ENCODE measurements at places on chromosomes 2 and 18.

DNA sequence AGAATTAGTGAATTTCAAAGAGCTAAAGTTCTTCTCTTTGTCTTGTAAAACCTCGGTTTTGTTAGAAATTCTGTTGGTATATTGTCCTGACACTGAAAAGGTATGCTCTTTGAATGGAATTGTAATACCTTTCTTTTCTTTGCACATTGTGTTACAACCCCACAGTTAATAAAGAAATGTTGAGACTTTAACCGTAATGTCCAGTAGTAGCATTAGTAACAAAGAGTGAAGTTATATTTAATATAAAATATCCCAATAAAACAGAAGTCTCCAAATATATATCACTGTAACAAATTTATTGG lies 69.8 kb downstream of the EHBP1 start:
- DNase-seq: no peak

DNA sequence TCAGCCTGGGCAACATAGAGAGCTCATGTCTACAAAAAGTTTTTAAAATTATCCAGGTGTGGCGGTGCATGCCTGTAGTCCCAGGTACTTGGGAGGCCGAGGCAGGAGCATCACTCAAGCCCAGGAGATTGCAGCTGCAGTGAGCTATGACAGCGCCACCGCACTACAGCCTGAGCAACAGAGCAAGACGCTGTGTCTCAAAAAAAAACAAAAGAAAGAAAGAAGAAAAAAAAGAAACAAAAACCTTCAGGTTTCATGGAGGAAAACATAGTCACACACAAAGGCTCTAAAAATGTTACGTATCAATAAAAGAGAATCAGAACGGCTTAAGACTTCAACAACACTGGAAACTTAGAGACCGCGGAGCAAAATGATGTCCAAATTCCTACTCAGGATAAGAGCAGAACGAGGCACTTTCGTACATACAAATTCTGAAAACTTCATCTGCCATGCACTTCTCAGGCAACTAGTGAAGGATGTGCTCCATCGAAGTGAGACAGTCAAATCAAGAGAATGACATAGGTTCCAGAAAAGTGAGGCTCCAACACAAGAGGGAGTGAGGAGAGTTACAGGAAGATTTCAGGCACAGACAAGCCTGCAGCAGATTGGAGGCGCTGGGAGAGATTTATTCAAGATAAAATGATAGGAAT lies 4.4 kb downstream of the HDLBP start:
- no peak for DNase-seq

- no peak for DNase-seq
Observed at GRCh38 chr2:8819194-8819593, 18.2 kb downstream of the KIDINS220 start.

DNA sequence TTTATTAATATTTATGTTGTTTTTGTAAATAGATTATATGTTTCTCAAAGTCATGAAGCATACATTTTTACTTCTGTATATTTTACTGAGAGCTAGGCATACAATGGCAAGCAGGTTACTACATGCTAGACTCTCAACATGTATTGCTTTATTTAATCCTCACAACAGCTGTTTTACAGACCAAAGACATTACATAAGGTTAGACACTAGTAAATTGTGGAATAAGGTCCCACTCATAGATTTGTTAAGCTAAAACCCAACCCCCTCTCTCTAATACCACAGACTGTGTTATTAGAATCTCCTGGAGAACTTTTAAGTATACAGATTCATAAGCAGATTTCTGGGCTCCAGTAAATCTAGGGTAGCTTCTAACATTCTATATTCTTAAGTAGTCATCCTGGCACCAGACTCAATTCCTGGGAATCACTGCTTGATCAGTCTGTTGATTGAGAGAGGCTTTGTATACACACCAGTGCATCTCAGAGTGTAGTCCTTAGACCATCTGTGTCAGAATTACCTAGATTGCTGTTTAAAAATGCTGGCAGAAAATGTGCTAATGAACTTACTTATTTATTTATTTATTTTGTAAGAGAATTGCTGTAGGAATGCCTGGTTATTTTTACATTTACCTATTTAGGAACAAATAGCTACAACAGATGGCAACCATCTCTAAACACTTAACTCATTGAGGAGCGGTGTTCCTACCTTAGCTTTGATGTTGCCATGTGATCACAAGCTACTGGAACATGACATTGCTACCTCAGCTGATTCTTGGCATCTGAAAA lies 153.5 kb upstream of the CAVIN2 start:
- no peak for DNase-seq

DNA sequence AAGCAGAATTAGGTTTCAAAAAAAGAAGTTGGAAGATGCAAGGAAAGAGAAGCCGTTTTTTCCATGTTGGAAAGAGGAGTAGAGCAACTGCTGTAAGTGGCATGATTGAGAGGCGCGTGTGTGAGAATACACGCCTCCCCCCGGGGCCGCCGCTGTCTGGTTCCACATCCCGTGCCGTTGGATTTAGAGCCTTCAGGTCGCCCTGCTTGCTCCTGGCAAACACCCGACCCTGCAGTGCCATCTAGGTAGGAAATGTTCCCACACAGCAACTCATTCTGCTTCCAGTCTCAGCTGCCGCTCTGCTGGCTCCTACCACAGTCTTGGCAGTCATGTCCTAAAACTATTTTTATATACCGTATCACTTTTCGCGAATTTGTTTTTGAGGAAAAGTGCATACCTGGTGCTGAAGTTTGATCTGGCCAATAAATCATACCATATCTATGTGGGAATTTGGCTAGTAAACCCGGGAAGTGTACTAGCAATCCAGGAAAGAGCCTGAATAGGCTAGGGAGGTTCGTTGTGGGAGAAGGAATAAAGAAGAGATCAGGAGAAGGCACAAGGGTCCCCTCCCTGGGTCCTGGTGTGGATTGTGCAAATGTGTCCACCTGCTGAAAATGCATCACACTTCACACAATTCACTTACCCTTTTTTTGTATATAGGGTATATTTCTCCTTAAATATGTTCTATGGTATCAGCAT lies 372.7 kb downstream of the FBXO15 start:
- no peak for DNase-seq

DNA sequence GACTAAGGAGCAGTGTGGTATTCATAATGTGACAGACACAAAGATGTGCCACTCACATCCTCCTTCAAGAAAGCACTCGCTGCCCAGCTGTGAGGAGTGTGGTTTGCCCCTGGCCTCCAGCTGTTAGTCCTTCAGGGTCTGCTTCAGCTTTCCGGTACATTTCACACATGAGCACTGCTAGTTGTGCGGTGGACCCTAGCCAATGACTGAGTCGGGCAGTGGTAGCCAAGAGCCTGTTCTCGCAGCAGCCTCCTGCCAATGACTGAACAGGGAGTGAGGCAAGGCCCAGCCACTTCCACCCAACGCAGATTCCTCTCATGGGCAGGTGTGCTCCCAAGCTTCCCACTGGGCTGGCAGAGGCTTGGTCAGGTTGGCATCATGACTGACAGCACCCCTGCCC lies 254.3 kb downstream of the RBM43 start:
- DNase-seq: no peak

- DNase-seq: no peak
Observed at GRCh38 chr18:2201036-2201600, 370.2 kb downstream of the METTL4 start.

GRCh38 chr2:66443186-66443978 lies 8.5 kb downstream of the MEIS1 start:
- DNase-seq: no peak

GRCh38 chr2:98734162-98734561 lies 3.2 kb upstream of the MGAT4A start:
- DNase-seq: peak; percentile 61

- no peak for DNase-seq
Observed at GRCh38 chr2:147718831-147719230, 126.0 kb upstream of the ACVR2A start.

GRCh38 chr2:232170396-232170795 lies 208.2 kb upstream of the ALPP start:
- DNase-seq: no peak

- no peak for DNase-seq
Observed at GRCh38 chr2:101147971-101148370, 3.2 kb downstream of the TBC1D8 start.

DNA sequence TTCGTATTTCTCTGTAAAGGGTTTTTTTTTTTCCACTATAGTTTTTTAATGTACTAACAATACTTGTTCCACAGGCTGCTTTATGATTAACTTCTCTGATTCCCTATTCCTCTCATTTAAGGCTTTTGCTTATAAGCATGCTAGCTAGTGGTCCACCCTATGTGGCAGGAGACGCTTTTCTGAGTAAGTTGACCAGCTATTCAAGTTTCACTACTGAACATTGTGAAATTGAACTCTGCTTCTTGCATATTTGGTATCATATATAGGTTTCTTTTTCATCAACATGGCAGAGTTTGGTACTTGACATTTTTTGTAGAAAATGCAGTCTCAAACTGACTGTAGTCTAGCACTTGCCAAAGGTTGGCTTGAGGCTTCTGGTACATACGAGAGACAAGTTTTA lies 74.2 kb downstream of the OTX1 start:
- DNase-seq: no peak

DNA sequence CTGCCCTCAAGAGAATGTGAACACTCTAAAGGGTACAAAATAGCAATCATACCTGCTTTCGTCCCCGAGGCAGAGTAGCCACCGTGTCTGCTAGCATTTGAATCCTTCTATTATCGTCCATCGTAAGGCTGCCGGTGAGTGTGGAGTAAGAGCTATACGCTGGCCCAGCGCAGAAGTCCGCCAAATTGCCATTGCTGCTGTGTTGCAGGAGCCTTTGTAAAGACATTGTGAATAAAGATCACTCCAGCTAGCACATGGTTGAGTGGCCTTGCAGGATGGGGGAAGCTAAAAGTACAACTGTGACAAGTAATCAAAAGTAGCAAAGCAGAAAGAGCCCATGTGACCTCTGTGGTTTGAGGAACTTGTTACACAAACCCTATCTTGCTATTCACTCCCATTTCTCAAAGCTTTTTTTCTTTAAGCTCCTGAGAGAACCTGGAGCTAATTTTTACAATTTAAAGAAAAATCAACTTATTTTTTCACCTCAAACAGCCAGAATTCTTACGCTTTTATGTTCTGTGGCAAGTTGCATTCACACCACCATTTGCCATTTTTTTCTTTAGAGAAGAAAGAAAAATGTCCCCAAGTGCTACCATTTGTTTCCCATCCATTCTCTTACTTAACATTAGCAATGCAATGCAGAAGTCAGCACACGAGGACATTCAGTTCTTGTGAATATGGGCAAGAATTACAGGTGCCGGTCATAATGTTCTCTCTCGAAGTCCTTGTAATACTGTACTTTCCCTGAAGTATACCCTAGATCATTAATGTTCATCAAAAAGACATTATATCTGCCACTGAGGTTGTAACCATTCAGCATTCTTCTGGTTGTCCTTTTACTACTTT lies at the start of gene CYTIP:
CYTIP (minus strand) TSS at position 295 of the 846 bp plus-strand sequence; CDS start at position 226, 69 bp downstream.
- DNase-seq: peak; percentile 84

- DNase-seq: no peak
Observed at GRCh38 chr2:69652206-69652605, 8.7 kb upstream of the AAK1 start.

GRCh38 chr2:10771786-10772185 lies 40.8 kb downstream of the PDIA6 start:
- no peak for DNase-seq

- DNase-seq: no peak
Observed at GRCh38 chr2:157259386-157259785, 1.9 kb downstream of the GALNT5 start.

DNA sequence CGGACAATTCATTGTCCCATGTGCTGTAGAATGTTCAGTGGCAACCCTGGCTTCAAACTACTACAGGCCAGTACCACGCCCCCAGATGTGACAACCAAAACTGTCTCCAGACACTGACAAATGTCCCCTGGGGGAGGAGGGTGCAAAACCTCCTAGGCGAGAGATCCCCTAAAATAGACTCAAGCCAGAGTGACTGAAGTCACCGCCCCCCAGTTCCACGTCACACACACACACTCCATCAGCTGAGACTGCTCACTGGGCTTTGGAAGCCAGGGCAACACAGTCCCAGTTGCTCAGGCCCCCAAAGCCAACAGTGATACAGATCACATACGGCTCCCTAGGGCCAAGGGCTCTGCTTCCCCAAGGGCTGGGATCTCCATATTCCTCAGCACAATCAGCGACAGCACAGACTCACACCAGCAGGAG lies 19.1 kb downstream of the HDAC4 start:
- DNase-seq: no peak

DNA sequence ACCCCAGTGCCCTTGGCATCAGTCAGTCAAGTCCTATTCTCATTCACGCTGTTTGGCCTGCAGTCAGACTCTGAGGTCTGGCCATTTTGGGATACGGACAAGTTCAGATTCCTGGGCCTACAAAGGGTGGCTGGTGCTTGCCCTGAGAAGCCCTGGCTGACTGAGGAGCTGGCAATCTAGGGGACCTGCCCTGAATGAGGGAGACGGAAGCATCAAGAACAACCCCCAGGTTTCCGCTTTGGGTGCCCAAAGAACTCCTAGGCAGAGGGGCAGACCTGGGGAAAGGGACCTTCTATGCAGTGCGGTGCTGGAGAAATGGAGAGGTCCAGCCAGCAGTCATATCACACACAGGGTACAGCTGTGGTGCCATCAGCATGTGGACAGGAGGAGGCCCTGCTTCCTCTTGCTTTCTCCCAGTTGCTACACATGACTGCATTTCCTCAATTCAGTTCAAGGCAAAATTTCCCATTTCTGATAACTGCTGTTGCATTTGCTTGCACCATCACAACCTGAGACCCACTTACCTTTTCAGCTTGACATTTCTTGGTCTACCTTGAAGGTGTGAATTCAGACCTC lies 70.9 kb upstream of the LGALSL start:
- DNase-seq: no peak

DNA sequence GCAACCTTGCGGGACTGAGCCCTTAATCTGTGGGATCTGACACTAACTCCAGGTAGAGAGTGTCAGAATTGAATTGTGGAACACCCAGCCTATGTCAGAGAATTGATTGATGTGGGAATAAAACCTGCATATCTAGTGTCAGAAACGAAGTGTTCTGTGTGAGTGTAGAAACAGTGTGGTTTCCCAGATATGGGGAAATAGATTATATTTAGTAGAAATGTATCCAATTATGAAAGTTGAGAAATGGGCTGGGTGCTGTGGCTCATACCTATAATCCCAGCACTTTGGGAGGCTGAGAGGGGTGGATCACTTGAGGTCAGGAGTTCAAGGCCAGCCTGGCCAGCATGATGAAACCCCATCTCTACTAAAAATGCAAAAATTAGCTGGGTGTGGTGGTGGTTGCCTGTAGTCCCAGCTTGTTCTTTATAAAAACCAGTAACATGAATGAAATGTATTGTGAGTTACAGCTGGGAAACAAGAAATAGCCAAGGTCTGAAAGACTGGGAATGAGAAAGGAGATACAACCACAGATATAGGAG lies 4.3 kb upstream of the TP53I3 start:
- DNase-seq: no peak

- DNase-seq: no peak
Observed at GRCh38 chr2:149099298-149099697, 60.8 kb downstream of the LYPD6B start.

- DNase-seq: no peak
Observed at GRCh38 chr2:46050489-46050888, 246.7 kb upstream of the EPAS1 start.
